Ovary (tissue), 10 donors: ENCODE measurements at places on chromosomes 11 and 22. TPM values are rescaled to one million over a fixed set of nuclear protein-coding genes. Genes with fewer than 3 reads are reported as not detected.

APOBEC3B gene
- 0.98 TPM for polyA plus RNA-seq

HYLS1 gene
- 3.0 TPM for polyA plus RNA-seq

SMTNL1 gene
- polyA plus RNA-seq: not detected

DNA sequence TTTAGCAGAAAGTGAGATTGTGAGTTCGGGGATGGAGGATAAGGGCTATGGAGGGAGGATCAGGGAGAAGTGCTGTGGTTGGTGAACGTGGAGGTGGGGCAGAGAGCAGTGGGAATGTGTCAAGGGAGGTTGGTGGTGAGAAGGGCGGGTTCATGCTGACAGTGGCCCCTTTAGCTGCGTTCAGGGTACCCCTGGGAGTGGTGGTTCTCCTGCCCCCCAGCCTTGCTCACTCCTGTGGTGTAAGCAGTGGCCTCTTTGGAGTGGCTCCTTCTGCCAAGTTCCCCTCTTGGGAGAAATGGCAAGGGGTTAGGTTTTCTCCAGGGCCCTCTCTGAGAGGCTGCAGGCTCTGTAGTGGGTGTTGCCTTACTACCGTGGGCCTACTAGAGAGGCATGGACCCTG, 16.1 kb upstream of the NECTIN1 start:
- H3K4me1 ChIP-seq: peaks cover 2% of the 10 kb centered on the region
- H3K27me3 ChIP-seq: no peaks in the 10 kb centered on the region
- H3K36me3 ChIP-seq: no peaks in the 10 kb centered on the region
- no peak for DNase-seq
- H3K27ac ChIP-seq: no peak overlapping the region

DNA sequence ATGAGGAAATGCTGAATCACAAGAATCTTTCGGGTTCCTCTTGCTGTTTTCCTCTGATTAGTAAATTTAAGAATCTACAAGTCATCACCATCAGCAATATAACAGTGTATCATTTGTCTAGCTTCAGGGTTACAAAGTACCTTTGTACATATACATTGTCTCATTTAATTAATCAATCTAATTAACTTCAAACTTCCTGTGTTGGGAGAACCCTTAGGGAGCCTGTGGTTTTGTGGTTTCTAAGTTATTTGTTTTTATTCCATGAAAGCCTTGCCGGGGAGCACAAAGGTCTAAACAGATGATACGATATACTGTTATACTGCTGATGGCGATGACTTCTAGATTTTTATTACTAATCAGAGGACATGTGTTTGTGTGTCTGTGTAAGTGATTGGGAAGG, 41.0 kb downstream of the TIMP3 start:
- no peak overlapping the region for H3K4me3 ChIP-seq
- peaks cover 17% of the 10 kb centered on the region for H3K4me1 ChIP-seq
- no peak overlapping the region for H3K27ac ChIP-seq
- no peak for DNase-seq
- H3K27me3 ChIP-seq: no peaks in the 10 kb centered on the region

- no peak for DNase-seq
- H3K4me1 ChIP-seq: no peaks in the 10 kb centered on the region
- no peaks in the 10 kb centered on the region for H3K27me3 ChIP-seq
Observed at GRCh38 chr11:13269775-13270174, 7.8 kb upstream of the BMAL1 start.

DNA sequence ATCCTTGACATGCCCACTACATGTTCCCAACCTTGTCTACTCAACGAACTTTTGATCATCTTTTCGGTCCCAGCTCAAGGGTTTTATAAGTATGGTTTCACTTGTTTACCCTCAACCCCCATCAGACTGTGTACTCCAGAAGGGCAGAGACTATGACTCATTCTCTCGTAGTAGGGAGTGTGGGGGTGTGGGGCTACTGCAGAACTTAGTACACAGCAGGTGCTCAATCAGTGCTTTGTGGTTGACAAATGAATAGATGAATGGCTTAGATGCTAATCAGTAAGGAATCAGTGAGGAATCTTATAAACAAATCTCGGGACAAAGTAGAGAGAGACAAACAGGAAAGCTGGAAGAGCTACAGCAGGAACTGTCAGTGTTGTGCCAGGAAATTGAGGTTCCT, 151.7 kb upstream of the PLET1 start:
- H3K27ac ChIP-seq: no peak overlapping the region
- DNase-seq: no peak
- H3K4me3 ChIP-seq: no peak overlapping the region
- H3K4me1 ChIP-seq: no peaks in the 10 kb centered on the region

DNA sequence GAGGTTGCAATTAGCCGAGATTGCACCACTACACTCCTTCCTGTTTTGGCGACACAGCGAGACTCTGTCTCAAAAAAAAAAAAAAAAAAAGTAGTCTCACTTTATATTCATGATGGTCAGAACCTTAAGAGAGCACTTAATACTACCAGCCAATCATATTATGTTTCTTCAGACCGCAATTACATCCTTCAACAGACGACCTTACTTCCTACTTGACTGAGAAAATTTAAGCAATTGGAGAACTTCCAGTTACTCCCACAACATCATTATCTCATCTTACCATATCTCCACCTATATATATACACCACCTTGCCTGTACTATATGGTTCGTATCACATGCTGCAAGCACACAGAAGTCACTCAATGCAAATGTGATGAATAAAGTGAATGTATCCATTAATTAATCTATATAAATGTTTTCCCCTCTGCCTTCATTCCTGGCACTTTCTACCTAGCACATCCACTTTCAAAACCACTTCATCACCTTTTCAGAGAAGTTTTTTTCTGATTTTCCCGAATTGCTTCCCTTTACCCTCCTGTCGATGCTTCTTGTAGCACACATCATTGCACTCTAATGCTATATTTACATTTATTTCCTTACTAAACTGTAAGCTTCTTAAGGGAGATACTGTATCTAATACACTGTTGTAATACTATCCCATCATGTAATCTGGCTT, 13.8 kb downstream of the ATP5MG start:
- no peak for DNase-seq
- H3K4me3 ChIP-seq: no peak overlapping the region
- H3K27me3 ChIP-seq: no peaks in the 10 kb centered on the region
- H3K4me1 ChIP-seq: no peaks in the 10 kb centered on the region
- no peak overlapping the region for H3K27ac ChIP-seq
- H3K36me3 ChIP-seq: no peaks in the 10 kb centered on the region

DNA sequence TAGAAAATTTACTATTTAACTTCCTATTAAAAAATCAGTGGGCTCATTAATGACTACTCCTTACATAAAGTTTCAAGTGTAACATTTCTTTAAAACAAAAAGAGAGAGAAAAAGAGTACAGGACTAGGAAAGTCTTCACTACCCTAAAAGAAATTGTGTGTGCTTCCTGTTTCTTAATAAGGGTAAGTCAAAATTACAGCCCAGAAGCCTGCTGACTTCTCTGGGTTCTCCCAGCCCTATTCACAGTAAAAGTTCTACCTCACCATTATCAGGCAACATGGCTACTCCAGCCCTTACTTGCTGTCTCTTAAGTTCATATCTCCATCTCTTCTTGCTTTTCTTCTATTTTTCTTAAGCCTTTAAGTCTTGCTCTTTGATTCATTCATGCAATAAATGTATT, 20.3 kb upstream of the ZC3H12C start:
- H3K36me3 ChIP-seq: no peaks in the 10 kb centered on the region
- peaks cover 5% of the 10 kb centered on the region for H3K4me1 ChIP-seq
- H3K27me3 ChIP-seq: no peaks in the 10 kb centered on the region

SLC22A25 gene
- not detected for polyA plus RNA-seq

DNA sequence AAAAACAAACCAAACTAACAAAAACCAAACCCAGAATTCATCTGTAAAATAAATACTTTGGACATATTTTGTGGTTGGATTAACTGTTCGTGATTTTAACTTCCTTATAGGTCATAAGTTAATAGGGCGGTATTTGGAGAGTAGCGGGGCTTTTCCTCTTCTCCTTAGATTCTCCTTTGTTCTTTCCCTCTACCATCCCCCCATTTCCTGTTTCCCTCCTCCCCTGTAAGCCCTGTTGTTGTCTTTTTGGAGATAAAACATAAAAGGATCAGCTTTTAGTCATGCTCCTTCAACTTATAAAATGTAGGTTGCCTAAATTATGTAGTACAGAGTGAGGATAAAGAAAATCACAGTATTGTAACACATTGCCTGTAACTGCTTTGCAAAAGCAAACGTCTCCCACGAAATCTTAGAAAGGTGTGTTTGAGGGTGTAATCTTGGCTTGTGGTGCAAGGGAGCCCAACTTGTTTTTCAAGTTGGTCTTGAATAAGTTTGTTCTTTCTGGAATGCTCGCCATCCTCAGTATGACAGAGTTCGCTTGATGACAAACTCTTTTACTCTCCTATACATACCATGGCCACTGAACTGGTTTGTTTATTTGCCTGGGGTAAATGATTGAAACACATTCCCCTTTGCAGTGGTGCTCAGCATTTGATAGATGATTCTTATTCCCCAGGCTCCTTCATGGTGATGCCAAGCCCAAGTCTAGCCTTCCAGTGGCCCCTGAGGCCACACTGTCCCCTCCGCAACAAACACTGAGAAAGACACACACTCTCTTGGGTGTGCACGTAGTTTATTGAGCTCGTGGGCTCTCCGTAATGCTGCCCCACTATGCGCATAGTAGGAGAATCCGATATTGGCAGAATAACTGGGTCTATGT, 49.4 kb downstream of the TEAD1 start:
- H3K27ac ChIP-seq: peak overlapping the region; percentile 3
- H3K36me3 ChIP-seq: no peaks in the 10 kb centered on the region
- no peaks in the 10 kb centered on the region for H3K27me3 ChIP-seq

DNA sequence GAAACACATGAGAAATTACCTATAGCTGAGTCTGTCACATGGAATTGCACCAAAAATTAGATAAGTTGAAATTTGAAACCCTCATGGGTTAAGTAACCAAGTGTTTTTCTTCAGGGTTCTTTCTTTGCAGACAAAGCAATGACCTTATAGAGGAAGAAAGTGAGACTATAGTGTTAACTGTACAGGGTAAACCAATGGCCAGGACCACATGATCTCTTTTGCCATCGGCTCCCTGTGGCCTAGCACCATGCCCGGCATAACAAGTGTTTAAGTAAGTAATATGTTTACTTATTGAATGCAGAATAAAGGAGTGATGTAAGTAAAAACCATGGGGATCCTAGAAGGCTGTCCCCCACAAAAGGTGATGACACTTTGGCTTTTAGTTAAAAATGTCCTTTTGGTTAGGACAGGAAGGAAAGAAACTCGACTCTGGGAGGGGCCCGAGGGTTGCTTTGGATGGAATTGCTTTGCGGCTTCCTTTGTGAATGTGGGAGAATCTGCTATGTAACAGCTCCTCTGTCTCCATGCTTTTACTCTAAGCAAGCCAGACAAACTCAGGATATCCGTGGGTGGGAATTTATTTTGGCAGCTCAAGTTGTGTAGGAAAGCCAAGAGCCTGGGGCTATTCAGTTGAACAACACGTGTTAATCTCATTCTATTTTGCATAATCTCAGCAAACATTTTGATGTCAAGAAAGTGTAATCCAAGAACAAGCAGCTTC, 454.7 kb downstream of the INSC start:
- no peak overlapping the region for H3K27ac ChIP-seq
- no peaks in the 10 kb centered on the region for H3K27me3 ChIP-seq
- H3K36me3 ChIP-seq: no peaks in the 10 kb centered on the region
- H3K4me1 ChIP-seq: no peaks in the 10 kb centered on the region
- DNase-seq: no peak
- no peak overlapping the region for H3K4me3 ChIP-seq

DEPDC7 gene
- polyA plus RNA-seq: 0.98 TPM

DNA sequence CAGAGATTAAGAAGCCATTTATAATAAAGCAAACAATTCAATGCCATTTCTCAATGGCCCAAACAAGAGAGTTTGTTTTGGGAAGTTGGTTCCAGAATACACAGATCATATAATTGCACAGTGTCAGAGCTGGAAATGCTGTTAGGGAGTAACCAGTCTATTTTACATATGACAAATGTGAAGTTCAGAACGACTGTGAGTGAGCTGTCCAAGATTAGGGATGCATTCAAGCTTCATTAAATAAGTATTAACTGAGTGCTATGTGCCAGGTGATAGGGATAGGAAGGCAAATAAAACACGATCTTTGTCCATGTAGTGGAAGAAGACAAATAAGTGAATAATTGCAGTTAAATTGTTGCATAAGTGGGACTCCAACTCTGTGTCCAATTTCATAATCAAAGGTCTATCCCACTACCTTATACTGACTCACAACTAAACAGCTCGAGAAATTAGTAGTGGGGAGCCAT, 33.1 kb upstream of the PICALM start:
- H3K36me3 ChIP-seq: no peaks in the 10 kb centered on the region
- no peak overlapping the region for H3K27ac ChIP-seq
- H3K4me3 ChIP-seq: no peak overlapping the region
- no peak for DNase-seq
- H3K4me1 ChIP-seq: no peaks in the 10 kb centered on the region

- H3K36me3 ChIP-seq: no peaks in the 10 kb centered on the region
- DNase-seq: no peak
- H3K4me1 ChIP-seq: peaks cover 12% of the 10 kb centered on the region
Observed at GRCh38 chr22:42294034-42294985, 23.9 kb upstream of the TCF20 start.

DNA sequence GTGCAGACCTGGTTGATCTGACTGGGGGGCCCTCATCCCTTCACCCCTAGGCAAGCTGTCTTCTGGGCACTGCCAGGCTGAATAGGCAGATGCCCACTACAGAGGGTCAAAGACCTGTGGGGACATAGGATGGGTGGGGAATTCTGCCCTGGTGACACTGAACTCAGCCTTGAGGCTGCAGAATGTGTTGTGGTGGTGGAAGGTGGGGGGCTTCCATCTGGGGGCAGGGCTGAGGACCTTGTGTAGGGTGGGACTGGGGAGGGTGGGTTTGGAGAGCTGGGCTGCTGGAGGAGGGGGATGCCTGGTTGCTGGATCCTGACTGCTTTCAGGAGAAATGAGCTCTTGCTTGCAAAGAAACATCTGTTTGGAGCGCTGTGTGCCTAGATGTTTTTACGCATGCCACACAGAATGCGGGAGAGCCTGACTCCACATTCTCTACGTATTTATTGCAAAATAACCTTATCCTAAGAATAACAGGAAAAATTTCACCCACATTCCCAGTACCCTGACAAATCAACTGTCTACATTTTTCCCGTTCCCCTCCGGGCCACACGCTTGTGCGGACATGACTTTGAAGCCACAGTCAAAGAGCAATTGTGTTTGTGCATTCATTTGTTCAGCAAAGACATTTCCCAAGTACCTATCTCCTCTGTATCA, 18.3 kb downstream of the SMIM38 start:
- H3K27ac ChIP-seq: no peak overlapping the region
- no peaks in the 10 kb centered on the region for H3K36me3 ChIP-seq
- DNase-seq: no peak
- no peak overlapping the region for H3K4me3 ChIP-seq

DNA sequence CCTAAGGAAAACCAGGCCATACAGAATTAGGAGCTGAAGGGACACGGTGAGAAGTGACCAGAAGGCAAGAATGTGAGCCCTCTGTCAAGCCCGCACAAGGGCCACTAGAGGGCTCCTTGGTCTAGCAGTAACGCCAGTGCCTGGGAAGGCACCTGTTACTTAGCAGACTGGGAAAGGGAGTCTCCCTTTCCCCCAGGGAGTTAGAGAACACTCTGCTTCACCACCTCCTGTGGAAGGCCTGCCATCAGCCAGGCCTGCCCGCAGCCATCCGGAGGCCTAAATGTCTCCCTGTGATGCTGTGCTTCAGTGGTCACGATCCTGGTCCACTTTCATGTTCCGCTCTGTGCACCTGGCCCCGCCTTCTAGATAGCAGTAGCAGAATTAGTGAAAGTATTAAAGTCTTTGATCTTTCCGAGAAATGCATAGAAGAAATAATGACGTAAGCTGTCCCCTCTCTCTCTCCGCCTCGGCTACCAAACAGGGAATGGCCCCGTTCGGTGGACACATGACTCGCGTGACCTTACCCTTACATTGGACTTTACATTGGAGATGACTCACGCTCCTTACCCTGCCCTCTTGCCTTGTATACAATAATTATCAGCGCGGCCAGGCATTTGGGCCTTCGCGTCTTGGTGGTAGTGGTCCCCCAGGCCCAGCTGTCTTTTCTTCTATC, 10.7 kb upstream of the GSTP1 start:
- no peak overlapping the region for H3K27ac ChIP-seq
- no peaks in the 10 kb centered on the region for H3K4me1 ChIP-seq
- no peak overlapping the region for H3K4me3 ChIP-seq
- no peaks in the 10 kb centered on the region for H3K27me3 ChIP-seq
